Cerebellar cortex (tissue), 1 donor: ENCODE measurements at places on chromosomes 6 and 20.

GRCh38 chr6:37614491-37614890, 83.2 kb downstream of the MDGA1 start:
- no peak for DNase-seq

GRCh38 chr6:31386099-31386498, 17.3 kb upstream of the MICA start:
- no peak for DNase-seq

- no peak for DNase-seq
Observed at GRCh38 chr20:23649830-23650417, 12.2 kb upstream of the CST3 start.

GRCh38 chr20:32040142-32040953, 11.7 kb upstream of the HCK start:
- DNase-seq: no peak

- DNase-seq: no peak
Observed at GRCh38 chr6:123821112-123821511, 17.4 kb downstream of the NKAIN2 start.

DNA sequence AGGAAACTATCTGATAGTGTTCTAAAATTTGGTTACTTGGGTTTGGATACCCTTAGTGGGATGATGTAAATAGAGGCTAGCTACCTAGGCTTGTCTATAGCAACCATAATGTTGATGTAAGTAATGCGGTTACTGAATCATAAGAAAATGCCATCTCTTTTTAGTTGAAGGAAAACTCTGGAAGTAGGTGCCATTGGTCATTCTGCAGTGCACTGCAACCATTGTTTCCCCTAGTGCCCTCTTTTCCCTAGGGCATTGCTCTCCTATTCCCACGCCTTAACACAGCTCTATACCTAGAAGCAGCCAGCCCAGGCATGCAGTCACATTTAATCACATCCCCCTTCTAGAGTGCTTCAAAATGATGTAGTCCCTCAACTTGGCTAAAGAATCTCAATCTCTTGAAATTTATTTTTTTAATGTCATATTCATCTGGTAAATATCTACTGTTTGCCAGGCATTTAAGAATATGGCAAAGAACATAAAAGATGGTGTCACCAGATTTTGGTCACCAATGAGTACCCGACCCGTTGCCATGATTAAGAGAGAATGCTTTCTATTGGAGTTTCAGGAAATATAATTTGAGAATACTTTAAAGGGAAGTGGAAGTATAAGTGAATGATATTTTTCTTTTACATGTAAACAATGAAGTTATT, 10.4 kb downstream of the LOC128125822 start:
- no peak for DNase-seq

DNA sequence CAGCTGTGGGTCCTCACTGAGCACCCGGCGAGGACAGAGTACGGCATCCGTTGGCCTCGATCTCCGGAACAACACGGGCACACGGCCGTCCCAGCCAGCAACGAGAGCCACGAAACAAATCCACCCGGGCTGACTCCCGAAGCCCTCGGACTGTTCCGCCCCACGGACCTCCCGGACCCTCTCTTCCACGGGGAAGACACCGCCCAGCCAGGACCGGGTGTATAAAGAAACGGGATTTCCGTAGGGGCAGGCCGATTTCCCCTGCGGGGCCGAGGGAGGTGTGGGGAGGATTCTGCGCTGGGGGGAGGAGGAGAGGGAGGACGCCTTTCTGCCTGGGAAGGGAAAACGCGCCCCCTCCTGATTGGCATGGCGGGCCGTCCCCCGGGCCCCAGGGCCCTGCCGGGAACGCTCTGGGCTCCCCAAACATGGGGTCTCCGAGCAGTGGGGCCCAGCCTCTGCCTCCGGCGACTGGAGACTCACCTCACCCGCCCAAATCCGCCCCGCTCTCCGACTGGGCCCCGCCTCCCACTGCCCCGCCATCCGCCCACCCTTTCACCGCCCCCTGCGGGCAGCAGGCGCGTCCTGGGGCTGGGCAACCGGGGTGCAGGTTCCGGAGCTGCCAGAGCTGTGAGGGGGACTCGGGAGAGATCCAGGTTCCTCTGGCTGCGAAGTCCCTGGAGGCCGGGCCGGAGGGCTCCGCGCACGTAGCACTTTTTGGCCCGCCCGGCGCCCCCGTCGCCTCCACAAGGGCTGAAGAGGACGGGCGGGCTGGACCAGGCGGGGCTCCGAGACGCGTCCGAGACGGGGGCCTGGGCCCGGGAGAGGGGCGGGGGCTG, 679 bp upstream of the PPDPF start:
- DNase-seq: no peak

- DNase-seq: no peak
Observed at GRCh38 chr20:47108994-47109393, 214.4 kb downstream of the EYA2 start.

DNA sequence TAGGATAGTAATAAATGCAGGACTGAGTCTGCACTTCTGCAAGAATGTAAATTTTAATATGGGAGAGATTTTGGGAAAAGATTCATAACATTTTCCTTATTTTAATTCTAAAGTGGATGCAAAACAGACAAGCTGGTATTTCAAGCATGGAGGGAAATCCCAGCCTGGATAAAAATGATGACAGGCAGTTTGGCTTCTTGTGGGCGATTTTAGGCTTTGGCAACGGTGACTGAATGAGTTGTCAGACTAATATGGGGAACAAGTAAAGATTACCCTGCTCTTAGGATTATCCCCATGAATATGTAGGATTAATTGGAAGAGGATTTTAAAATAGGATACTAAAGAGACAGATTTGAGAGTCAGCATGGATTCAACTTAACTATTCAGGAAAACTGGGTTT, 21.0 kb downstream of the OGFRL1 start:
- DNase-seq: no peak
